ENCODE measurements at places on chromosomes 1 and 21.

DNA sequence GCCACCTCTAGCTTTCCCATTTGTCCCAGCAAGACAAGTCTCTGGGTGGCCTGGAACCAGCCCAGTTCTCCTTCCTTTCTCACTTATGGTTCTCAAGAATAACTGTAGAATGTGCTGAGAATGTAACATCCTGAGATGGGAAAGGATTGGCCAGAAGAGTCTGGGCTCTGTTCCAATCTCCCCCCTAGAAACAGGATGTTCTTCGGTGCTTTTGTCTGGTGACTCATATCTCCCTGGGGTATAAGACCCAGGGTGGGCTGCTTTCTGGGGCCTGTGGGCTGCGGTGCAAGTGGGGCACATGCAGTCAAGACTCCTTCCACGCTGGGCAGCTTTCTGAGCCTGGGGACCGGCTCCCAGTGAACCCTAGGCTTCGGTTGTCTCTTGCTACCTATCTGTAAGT lies 251.2 kb upstream of the POU3F1 start:
- DNase-seq: no peak

DNA sequence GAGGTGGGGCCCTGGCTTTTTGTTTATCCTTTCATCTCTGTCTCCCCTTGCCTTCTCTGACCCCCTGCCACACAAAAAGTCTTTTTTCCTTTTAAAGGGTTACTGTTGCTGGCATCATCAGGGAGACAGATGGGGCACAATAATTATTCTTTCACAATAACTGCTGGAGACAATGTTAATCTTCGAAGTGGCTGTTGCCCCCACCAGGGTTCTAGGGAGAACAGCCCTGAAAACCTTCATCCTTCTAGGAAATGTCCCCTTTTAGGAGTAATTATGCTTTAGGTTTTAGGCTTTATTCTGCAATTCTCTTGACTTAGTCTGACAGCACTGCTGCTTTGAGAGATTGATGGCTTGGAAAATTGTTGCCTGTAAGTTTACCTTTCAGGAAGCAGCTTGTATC lies 150.0 kb downstream of the NOS1AP start:
- no peak for DNase-seq

- no peak for DNase-seq
Measured at GRCh38 chr21:32674038-32674437, 53.8 kb downstream of the SYNJ1 start.

DNA sequence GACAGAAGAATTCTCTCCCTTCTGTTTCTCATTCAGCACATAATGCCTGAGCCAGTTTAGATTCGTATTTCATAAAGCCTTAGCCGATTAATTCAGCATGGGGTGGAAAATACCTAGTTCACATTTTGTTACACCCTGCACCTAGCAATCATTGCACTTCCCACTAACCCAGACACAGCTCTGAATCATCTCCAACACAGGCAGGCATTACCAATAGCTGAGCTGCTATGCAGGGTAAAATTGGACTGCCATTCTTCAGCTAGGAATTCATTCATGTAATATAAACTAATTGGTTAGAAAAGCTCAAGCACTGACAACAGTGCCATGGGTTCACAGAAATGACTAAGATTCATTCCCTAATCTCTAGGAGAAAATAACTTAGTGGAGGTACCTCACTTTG lies 26.9 kb upstream of the NKAIN1 start:
- DNase-seq: no peak

- no peak for DNase-seq
Measured at GRCh38 chr1:12081648-12082396, 18.7 kb downstream of the TNFRSF8 start.

DNA sequence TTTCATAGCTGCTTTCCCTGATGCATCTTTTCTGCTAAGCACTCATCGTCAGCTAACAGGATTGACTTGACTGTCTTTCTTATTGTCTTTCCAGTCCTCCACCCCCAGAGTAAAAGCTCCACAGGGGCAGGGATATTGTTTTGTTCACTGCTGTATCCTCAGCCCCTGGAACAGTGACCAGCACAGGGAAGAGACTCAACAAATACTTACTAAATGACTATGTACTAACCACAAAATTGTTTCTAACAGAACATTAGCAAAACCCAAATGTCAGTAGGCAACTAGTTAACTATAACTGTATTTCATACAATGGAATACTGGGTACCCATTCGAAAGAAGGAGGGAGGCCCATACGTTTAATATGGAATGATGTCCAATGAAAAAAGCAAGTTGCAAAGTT lies 53.0 kb downstream of the BCAR3 start:
- DNase-seq: no peak

- DNase-seq: no peak
Measured at GRCh38 chr1:228736844-228737445, 1.7 kb downstream of the RHOU start.

DNA sequence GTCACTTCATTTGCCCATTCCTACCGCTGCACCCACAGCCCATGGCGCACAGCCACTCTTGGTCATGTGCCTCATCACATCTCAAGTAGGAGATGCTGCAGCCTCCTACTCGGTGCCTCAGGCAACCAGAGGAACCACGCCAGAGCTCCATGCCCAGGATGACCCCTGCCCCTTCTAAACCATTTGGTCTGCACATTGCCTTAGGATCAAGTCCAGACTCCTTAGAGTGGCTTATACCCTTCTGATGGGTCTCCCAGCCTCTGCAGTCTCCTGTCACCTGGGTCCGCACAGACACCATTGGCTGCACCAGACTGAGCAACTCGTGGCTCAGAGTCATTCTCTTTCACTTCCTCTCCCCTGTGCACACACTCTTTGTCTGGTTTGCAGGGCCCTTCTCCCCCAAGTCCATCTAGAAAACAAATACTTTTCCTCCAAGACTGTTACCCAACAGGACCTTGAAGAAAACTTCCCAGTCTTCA lies 2.2 kb upstream of the ADORA3 start:
- no peak for DNase-seq

DNA sequence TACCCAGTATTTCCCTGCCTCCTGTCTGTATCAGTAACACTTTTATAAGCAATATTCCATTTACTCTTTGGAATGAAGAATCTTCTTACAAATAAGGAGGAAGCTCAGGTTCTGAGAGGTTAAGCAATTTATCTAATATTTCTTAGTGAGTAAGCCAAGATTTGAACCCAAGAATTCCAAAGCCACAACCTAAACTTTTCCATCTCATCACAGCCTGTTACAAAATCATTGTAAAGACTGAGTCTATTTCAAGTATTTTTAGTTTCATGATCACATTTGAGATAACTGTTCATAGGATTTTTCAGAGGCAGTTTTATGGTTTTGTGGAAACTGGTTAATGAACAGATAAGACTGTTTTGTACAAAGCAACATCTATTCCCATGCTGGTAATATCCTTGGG lies 29.8 kb upstream of the HHAT start:
- DNase-seq: no peak

- no peak for DNase-seq
Measured at GRCh38 chr1:43241413-43241836, 28.4 kb upstream of the TMEM125 start.

DNA sequence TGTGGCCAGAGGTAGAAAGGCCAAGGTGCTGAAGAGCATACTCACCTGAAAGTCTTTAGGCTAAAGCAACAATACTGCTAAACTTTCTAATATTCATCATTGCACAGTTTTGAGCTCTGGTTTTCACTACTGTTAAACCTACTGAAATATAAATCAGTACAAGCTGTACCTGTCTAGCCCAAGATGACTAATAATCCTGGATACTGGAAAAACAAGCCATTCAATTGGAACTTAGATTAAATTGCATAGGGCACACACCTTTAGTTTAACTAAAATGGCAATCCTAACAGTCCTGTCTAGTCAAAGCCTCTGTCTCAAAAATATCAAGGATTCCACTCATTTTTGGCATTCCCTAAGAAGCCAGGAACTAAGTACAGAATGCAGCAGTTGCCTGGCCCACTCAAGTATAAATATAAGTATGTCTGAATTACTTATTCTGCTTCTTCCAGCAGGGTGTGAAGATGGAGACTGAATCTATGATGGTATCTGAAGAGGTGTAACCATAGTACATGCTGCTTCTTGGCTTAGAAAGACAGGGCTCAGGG lies 3.1 kb downstream of the CHML start:
- no peak for DNase-seq

GRCh38 chr1:58496042-58496441 lies 50.5 kb downstream of the OMA1 start:
- no peak for DNase-seq

DNA sequence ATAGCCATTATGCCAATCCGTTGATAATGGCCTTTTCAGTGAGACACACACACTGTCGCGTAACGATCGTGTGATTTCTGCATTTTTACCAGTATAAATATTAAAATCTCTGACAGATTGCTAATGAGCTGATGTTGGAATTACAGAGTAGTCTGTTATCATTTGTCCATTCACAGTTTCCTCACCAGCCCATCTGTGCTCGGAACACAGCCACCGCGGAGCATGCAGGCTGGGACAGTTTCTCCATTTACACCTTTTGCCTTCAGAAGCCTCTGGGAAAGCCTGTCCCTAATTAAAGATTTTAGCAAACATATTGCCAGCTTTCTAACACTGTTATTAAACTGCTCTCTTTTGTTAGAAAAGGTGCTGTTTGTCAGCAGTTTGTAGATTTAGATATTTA lies 82.2 kb upstream of the BARHL2 start:
- no peak for DNase-seq

GRCh38 chr1:87644579-87645190 lies 316.0 kb downstream of the LMO4 start:
- no peak for DNase-seq

- DNase-seq: no peak
Measured at GRCh38 chr21:44732956-44733355, 21.6 kb upstream of the TSPEAR start.

GRCh38 chr1:50774759-50775351 lies 185.2 kb downstream of the FAF1 start:
- DNase-seq: no peak

- no peak for DNase-seq
Measured at GRCh38 chr1:110850627-110851026, 22.3 kb upstream of the CD53 start.

DNA sequence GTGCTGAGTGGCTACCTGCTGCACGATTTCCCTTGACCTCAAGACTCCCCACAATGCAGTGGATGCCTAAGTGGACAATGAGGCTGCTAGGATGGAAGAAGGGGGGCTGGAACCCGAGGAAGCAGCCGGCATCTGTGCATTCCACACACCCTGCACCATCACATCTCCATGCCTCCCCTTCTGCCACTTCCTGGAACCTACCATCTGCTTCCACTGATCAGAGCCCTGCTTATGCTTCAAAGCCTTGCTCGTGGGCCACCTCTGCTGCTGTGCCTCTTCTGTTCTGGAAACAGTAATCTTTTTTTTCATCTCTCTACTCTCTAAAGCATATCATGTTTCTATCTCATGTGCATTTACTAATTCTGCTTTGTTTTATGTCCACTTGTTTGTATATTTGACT lies 66.2 kb upstream of the WDR26 start:
- no peak for DNase-seq

GRCh38 chr1:161046605-161047228 lies 940 bp upstream of the USF1 start:
- DNase-seq: no peak

GRCh38 chr1:20322081-20322824 lies 31.6 kb downstream of the VWA5B1 start:
- DNase-seq: no peak

- no peak for DNase-seq
Measured at GRCh38 chr1:3037281-3038040, 16.2 kb downstream of the ACTRT2 start.

DNA sequence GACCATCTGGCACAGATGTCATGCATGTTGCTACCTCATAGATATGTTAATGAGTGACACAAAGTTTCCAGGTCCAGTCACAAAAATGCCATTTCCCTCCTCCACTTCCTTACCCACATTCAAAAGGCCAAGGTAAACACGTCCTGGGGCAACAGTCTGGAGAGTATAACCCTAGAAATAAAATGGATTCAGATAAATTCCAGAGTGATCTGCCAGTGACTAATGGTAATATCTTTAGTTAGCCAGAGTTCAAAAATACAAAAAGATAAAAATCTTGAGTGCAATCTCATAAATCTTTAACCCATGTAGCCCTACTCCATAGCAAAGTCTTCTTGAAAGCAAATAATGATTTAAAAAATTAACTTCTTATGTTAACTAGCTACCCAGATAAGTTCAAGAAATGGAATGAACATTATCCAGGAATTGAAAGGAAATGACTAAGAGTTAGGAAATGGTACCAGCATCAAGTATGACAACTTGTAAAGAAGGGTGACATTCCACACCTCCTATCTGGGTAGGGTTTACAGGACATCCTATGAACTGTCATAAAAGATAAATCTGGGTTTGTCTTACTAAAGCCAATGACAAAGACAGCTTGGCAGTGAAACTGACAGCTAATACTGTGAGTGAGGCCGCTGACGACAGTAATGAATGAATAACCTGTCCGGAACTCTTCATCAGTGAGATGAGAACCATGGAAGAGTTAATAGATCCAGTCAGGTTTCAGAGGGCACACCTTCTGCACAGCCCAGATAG lies 18.1 kb downstream of the RGS2 start:
- no peak for DNase-seq

GRCh38 chr1:116232989-116233514 lies 121.9 kb downstream of the MAB21L3 start:
- no peak for DNase-seq

DNA sequence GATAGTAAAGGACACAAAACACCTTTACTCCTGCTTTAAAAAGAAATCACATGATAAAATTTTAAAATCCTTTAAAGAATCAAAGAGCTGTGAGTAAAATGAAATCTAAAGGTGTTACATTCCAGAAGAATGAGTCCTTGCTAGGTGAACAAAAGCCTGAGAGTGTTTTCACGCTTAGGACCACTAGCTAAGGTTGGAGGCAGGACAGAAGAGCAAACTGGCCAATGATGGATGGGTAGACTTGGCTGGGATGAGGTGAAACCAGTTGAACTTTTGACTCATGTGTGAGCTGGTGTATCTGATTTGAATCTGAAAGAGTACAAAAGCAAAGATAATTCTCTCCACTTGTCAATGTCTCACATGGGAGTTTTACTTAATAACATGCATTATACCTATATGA lies 35.1 kb downstream of the CATSPERE start:
- DNase-seq: no peak

GRCh38 chr1:196034080-196034706 lies 574.0 kb downstream of the KCNT2 start:
- no peak for DNase-seq

GRCh38 chr21:35528116-35529042 lies 479.3 kb upstream of the RUNX1 start:
- DNase-seq: no peak

- no peak for DNase-seq
Measured at GRCh38 chr1:200150721-200151120, 123.2 kb downstream of the NR5A2 start.

DNA sequence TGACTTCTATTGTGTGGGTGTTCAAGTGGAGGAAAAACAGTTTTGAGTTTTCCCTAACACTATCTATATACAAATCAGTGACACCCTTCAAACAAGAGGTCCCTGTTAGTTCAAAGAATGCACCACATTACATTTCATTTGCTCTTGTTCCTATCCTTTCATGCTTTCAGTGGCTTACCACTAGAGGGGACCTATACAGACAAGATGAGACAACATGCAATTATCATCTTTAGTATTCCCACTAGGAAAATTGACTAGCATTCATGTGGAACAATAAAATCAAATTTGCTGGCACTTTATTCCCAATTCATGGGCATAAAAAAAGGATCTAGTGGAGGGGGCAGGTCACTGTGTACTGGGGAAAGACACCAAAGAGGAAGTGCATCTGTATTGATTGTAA lies 13.3 kb upstream of the SIPA1L2 start:
- no peak for DNase-seq

All from left lobe of liver (tissue), 2 donors.